ENCODE measurements at places on chromosomes 3 and 15.

GRCh38 chr3:140570602-140571001, 107.3 kb upstream of the TRIM42 start:
- DNase-seq, result no peak

- DNase-seq, result peak; percentile 30
Measured at GRCh38 chr3:149010504-149010951, 19.2 kb downstream of the GYG1 start.

DNA sequence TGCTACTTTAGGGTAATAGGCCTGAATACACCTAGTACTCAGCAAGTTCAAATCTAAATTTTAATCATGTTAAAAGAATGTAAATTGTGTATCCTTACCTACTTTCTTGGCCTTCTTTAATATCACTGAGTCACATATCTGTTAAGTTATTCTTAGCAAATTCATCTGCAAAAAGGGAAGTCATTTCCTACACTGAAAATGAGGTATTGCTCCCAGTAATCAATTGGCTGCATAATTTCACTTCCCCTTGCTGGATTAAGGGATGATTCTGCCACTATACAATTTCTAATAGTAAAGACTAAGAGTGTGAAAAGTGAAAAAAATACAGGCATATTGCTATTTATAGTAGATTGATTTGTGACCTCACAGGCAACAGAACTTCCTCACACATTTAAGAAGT, 47.8 kb downstream of the CCDC54 start:
- DNase-seq, result no peak

DNA sequence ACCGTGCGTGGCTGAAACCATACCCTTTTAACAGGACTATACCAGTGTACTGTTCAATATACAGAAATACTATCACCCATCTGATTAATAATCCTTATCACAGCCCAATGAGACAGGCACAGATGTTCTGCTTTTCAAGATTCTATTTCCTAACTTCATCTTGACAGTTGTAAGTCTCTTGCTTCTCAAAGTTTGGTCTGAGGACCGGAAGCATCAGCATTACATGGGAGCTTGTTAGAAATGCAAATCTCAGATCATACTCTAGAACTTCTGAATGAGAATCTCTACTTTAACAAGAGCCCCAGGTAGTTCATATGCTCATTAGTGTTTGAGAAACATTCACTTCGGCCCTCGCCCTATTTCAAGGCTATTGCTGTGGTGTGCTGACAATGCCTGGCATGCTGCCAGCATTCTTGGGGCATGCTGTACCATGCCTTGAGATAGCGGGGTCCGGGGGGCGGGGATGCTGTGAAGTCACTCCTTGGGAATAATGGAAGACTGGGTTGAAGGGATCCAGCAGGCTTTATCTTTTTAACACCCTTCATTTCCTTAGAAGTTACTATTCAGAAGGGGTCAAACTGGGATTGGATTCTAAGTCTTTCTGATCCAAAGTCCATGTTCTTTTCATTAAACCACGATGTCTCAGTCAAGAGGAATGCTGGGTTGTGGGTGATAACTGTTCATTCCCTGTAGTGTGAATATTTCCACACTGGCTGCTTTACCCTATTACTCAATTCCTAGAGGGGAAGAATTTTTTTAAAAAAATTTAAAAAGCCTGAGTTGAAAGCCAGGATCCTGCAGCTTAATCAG, 194.7 kb downstream of the LPP start:
- DNase-seq, result peak; percentile 69

GRCh38 chr15:65329288-65329983, 25.0 kb downstream of the RNU5B-1 start:
- DNase-seq, result no peak

- no peak for DNase-seq
Measured at GRCh38 chr15:70212286-70212962, 114.7 kb upstream of the TLE3 start.

- DNase-seq, result peak; percentile 79
Measured at GRCh38 chr15:83092309-83092976, 15.0 kb upstream of the TM6SF1 start.

GRCh38 chr3:26084629-26085028, 294.7 kb downstream of the OXSM start:
- peak; percentile 41 for DNase-seq

GRCh38 chr15:58551084-58551763, 119.4 kb downstream of the LIPC start:
- DNase-seq, result no peak
